Right renal cortex interstitium (tissue), 3 donors: ENCODE measurements at places on chromosomes 3 and 15. TPM values are rescaled to one million over a fixed set of nuclear protein-coding genes. Genes with fewer than 3 reads are reported as not detected.

The C15orf62 gene
- 1.7 TPM for polyA plus RNA-seq

The FETUB gene
- 0.33 TPM for polyA plus RNA-seq

The ABHD14A gene
- 26.0 TPM for polyA plus RNA-seq

The KBTBD13 gene
- polyA plus RNA-seq = 0.07 TPM

The SI gene
- polyA plus RNA-seq = not detected

The SLC28A1 gene
- polyA plus RNA-seq = 5.3 TPM

The FRMD5 gene
- polyA plus RNA-seq = 0.78 TPM

The EAF2 gene
- polyA plus RNA-seq = 9.4 TPM

The ACVR2B gene
- polyA plus RNA-seq = 15.4 TPM

The CACNA1D gene
- 14.7 TPM for polyA plus RNA-seq

The CMTM7 gene
- 43.8 TPM for polyA plus RNA-seq

The NANOGP8 gene
- 0.21 TPM for polyA plus RNA-seq

The CFAP161 gene
- 0.21 TPM for polyA plus RNA-seq

- DNase-seq = no peak
Observed at GRCh38 chr3:126135071-126135405, 45.3 kb downstream of the ALDH1L1 start.

GRCh38 chr15:28132524-28133275 lies 33.6 kb upstream of the OCA2 start:
- DNase-seq = no peak

DNA sequence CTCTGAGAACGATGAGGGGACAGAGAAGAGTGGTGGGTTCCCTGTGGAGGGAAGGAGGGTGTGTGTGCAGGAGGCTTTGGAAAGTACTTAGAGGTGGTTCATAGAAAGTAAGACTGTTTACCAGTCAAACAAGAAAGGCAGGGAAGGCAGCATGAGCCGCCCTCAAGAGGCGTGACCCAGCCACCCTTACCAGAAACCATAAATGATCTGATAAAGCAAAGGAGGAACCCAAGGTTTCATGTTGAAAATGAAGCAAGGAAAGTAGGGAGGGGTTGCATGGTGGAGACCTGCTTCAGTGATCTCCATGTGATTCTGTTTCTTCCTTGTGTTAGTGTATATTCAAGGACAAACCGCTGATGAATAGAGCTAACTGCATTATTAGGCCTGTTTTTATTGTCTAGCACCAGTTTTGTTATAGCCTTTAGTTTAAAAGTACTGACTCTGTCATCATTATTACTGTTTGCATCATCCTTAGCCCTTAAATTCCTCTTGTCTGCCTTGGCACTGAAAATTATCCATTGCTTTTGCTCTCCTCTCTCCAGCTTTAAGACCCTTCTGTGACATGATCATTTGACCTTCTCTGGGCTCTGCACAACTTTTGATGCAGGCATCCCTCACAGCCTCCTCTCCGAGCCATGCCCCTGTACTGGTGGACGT lies 96.1 kb downstream of the STAC start:
- no peak for DNase-seq

GRCh38 chr3:64621726-64622395 lies 65.9 kb downstream of the ADAMTS9 start:
- no peak for DNase-seq

DNA sequence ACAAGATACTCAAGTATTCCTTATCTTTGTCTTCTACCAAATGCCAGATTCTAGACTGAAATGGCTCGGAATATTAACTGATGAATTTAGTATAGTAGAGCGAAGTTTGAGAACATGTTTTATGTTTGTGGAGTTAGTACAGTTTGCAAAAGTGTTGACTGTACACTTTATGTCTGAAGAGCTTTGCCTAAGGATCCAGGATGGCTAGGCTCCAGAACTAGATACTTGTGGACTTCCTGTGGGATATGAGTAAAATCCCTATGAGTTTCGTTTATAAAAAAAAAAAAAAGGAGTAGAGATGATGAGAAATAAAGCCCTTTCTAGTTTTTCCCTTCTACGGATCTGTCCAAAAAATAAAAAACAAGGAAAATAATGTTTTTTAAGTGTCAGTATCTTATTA lies 96.7 kb downstream of the TP63 start:
- no peak for DNase-seq

- DNase-seq = no peak
Observed at GRCh38 chr15:48945386-48945785, 18.3 kb downstream of the SHC4 start.

DNA sequence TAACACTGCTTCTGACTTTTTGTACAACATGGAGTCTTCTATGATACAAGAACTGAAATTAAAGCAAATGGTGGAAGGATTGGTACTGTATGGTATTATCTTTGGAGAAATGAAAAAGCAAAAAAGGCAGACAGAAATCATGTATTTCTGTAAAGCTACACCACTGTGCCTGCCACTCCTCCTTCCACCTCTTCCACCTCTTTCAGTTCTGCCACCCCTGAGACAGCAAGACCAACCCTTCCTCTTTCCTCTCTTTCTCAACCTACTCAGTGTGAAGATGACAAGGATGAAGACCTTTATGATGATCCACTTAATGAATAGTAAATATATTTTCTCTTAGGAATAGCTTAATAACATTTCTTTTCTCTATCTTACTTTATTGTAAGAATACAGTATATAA lies 57.0 kb downstream of the CD200 start:
- DNase-seq = no peak

DNA sequence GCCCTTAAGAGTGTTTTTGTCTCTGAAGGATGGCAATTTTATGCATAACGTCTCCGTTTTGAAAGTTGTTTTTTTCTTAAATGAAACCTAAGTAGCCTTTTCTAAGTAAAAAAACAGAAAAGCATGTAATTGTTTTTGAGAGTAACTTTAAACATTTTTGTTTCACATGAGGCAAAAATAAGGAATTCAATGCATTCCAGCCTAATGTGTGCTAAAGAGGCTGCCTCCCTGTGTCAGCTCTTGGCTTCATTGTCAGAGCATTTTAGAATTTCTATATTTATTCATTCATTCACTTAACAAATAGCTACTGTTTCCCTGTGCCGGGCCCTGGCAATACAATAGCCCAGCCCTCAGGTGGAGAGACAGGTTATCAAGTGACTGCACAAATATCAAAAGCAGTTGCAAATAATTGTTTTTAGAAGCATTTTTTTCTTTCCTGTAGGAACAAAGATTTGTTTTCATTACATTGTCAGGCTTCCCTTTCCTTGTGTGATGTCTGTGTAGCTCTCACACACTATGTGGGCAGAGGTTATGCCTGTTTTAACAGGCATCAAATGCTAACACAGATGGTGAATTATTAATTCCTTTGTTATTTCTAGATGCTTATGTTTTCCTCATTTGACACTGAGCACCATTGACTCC lies 81.9 kb downstream of the CCK start:
- DNase-seq = no peak

DNA sequence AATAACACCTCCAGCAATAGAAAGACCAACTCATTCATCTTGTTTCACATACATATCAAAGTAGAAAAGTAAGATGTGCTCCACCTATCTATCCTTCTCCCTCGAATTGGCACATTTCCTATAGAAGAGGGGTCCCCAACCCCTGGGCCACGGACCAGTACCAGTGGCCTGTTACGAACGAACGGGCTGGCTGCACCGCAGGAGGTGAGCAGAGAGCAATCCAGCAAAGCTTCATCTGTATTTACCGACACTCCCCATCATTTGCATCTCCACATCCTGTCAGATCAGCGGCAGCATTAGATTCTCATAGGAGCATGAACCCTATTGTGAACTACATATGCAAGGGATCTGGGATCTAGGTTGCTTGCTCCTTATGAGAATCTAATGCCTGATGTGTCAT lies 95.0 kb upstream of the CGNL1 start:
- no peak for DNase-seq

- DNase-seq = no peak
Observed at GRCh38 chr3:10193692-10194327, 29.1 kb downstream of the IRAK2 start.

DNA sequence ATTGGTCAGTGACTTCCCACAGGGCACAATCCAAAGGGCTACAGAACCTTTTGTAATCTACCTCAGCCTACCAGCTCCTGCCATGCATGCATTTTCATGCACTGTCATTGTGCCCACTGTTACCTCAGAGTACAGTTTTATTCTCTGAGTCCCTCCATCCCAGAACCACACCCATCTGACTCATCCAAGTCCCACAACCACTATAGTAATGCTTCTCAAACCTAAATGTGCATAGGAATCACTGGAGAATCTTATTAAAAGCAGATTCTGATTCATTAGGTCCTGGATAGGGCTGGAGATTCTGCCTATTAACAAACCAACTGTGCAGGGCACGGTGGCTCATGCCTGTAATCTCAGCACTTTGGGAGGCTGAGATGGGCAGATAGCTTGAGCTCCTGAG lies 3.7 kb upstream of the B3GALNT1 start:
- DNase-seq = no peak

- DNase-seq = no peak
Observed at GRCh38 chr3:39323494-39323893, 6.0 kb upstream of the CCR8 start.

- no peak for DNase-seq
Observed at GRCh38 chr15:69181424-69181823, 21.0 kb downstream of the GLCE start.

DNA sequence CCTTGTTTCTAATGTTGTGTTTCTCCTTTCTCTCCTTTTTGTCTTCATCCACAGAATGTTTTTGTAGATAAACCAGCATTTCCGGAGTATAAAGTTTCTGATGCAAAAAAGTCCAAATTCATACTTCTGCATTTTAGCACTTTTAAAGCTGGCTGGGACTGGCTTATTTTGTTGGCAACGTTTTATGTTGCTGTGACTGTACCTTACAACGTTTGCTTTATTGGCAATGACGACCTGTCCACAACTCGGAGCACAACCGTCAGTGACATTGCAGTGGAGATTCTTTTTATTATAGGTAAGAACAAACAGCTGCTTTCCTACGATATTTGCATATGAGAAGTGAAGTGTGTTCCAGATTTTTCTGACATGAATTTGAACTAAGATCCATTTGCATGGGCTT lies 199.4 kb downstream of the KCNH8 start:
- DNase-seq = no peak

DNA sequence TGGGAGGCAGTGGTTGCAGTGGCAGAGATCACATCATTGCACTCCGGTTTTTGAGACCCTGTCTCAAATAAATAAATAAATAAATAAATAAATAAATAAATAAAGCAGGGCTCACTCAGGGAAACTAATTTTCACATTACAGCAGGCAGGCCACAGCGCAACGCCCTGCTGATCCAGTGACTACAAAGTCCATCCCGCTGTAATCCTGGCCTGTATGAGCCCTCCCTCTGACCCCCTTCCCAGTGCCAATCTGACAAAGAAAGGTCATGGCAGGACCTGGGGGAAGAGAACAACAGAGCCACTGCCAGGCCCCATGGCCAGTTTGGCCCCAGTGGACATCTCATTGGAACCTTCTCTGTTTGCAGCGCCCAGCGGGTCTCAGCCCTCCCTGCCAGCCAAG lies 9.3 kb downstream of the SH3BP5 start:
- no peak for DNase-seq

DNA sequence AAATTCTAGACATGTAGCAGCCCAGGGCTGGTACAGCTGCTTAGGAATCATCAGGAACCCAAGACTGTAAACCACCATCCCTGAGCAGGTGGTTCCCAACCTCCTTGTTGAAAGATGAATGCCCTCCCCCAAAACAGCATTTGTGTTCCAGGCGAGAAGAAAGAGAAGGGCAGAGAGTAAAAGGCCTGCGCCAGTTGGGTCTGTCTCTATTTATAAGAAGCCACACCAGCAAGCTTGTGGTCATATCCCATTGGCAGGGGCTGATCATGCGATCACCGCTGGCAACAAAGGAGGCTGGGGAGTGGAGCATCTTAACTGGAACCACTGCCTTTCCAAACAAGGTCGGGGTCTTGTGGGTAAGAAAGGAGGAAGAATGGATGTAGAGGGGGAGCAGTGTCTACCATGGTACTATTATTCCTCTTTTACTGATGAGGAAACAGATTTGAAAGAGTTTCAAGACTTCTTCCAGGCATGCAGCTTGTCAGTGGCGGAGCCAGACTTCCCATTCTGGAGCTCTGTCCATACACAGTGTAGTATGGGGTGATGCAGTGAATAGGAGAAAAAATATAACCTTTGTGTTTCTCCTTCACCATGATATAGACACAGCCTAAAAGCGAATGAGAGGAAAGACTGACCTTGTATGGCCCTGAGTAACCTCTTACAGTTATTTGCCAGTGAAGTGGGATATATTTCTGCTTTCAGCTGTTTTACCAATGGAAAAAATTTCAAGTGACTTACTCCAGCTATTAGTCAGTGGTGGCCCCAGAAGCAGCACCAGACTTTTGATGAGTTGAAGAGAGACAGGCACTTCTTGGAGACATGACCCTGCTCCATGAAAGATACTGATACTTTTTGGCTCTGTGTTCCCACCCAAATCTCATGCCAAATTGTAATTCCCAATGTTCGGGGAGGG lies 222.6 kb downstream of the ABHD5 start:
- no peak for DNase-seq

GRCh38 chr3:105866656-105867653 lies 1.9 kb downstream of the CBLB start:
- no peak for DNase-seq

GRCh38 chr15:31327669-31328427 lies 1.2 kb downstream of the KLF13 start:
- DNase-seq = no peak

DNA sequence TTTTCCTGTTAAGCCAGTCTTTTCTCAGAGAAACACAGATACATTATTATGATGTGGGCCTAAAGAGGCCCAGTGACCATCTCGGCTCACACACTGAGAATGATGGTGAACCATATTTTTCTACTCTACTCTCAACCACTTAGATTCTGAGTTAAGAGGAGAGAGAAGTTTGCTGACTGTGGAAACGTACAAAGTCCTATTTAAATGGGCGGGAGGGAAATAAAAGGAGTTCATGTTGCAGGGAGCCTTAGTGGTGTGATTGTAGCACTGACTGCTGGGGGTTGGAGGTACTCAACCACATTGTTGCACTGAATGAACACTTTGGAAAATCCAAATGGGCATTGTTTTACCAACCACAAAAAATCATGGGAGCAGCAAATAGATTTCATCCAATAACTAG lies 51.0 kb downstream of the ATP8B4 start:
- DNase-seq = no peak

- no peak for DNase-seq
Observed at GRCh38 chr15:99282586-99282985, 31.3 kb downstream of the LRRC28 start.

DNA sequence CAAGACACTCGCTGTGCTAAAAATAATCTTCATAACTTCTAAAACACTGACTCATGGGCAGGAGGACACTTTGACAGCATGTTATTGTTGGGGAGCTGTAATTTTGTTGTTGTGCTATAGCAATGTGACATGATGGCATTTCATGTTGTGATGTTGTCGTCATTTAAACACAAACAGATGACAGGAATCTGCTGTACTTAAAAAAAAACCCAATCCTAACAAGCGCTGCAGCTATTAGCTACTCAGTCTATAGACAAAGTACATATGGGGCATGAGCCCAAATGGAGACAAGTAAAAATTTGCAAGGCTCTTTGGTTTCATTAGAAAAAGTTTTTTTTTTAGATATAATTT lies 828 bp upstream of the ATOSA start:
- peak; percentile 10 for DNase-seq

DNA sequence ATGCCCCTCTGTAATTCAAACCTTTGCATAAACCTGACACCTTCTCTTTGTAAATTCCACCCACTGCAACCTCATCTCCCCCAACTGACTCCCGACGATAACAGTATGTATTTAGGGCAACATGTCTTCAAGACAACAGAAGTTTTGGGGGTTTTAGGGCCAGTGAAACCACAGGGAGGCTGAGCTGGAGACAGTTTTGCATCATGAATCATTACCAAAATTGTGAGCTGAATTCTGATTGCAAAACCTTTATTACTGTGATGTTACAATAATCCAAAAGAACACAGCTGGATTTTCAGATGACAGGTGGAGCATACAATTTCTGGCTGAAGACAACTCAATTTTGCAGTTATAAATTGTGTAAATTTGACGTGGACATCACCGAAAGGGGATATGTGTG lies 281.3 kb upstream of the TTC14 start:
- DNase-seq = no peak
